ENCODE measurements at places on chromosomes 11 and 22. TPM values are rescaled to one million over a fixed set of nuclear protein-coding genes. Genes with fewer than 3 reads are reported as not detected.

GRCh38 chr22:42770448-42770726 lies 49.7 kb upstream of the A4GALT start:
- peaks cover 7% of the 10 kb centered on the region for H3K4me1 ChIP-seq
- no peak for DNase-seq
- H3K36me3 ChIP-seq: no peaks in the 10 kb centered on the region
- H3K27ac ChIP-seq: no peak overlapping the region
- no peak overlapping the region for H3K4me3 ChIP-seq

DNA sequence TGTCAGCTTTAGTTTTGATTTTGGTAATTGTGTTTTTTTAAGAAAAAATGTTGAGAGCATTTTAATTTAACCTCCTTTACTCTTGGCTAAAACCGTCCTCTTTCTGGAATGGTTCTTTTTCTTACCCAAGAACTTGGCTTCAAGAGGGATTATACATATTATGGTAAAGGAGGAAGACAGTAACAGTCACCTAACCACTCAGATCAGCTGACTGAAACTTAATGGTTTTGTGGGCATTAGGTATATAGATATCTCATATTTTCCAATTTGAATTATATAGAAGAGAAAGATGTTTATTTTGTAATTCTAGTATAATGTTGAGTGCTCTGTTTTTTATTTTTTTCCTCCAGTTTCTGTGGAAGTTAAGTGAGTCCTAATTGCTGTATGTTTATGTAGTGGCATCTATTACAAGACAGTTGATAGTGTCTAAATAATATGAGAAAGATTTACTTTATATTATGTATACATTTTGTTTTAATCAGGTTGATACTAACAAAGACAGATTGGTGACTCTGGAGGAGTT lies 36.6 kb upstream of the NCR3LG1 start:
- no peak overlapping the region for H3K27ac ChIP-seq
- H3K4me3 ChIP-seq: no peak overlapping the region
- DNase-seq: no peak
- H3K27me3 ChIP-seq: no peaks in the 10 kb centered on the region
- H3K4me1 ChIP-seq: no peaks in the 10 kb centered on the region

DNA sequence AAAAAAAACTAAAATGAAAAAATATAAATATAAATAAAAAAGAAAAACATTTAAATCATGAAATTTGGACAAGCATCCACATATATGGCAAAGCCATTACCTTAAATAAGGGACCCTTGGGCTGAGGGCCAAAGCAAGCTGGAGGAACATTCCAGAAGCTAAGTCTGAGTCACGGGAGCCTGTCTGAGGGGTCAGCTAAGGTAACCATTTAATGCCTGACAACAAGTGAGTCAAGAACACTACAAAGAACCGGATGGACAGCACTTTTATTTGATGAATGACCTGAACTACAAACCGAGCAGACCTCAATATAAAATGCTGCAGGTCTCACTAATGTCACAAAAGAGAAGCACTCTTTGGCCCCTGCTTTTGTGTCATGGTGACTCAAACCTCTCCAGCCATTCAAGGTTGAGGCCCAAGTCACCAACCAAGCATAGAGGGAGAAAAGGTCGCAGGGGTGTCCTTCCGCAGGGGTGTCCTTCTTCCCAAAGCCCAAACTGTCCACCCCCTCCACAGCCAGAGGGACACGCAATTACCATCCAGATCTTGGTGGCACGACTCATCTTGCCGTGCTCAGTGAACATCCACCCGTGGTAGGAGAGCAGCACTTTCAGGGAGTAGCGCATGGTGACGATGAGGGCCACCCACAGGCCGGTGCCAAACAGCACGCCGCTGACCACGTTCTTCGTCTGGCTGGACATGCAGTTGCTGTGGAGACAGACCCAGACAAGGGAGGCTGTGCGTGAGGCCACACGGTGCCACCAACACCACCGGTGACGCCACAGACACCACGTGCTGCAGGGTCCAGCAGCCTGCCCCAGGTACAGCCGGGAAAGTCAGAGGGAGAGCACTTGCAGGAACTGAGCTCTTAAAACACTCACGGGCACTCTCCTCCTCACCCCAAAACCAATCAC lies 34.5 kb downstream of the CPT1A start:
- no peak for DNase-seq
- no peak overlapping the region for H3K4me3 ChIP-seq
- H3K27me3 ChIP-seq: no peaks in the 10 kb centered on the region
- no peak overlapping the region for H3K27ac ChIP-seq
- H3K36me3 ChIP-seq: peaks cover 7% of the 10 kb centered on the region
- no peaks in the 10 kb centered on the region for H3K4me1 ChIP-seq

GRCh38 chr22:30029512-30029911 lies 50.8 kb upstream of the HORMAD2 start:
- H3K27ac ChIP-seq: no peak overlapping the region
- H3K36me3 ChIP-seq: peaks cover 26% of the 10 kb centered on the region
- no peaks in the 10 kb centered on the region for H3K27me3 ChIP-seq
- peaks cover 11% of the 10 kb centered on the region for H3K4me1 ChIP-seq
- no peak overlapping the region for H3K4me3 ChIP-seq
- DNase-seq: no peak

LRRC75B gene
- 8.9 TPM for total RNA-seq
